ENCODE measurements at places on chromosomes 6 and 20.

DNA sequence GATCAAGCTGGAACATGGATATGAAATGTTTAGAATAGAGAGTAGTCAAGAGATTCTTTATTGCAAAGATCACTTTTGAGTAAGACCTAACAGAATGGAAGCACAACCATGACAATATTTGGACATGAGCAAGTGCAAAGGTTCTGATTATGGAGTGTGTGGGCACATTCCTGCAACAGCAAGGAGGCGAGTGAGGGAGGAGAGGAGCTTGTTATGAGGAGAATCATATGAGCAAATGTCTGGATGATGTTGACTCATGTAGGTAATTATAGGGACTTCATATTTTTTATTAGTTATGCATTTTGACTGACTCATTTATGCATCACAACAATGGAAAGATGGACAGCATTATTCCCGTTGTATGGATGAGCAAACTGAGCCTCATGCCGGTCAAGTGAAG lies 100.8 kb upstream of the SLC35B3 start:
- DNase-seq, result no peak

GRCh38 chr20:6703047-6703446 lies 64.4 kb upstream of the BMP2 start:
- DNase-seq, result no peak

GRCh38 chr6:150932996-150933395 lies 67.5 kb downstream of the MTHFD1L start:
- no peak for DNase-seq

GRCh38 chr20:9517297-9518162 lies 3.1 kb downstream of the LAMP5 start:
- no peak for DNase-seq

GRCh38 chr6:135329851-135330803 lies 149.0 kb downstream of the MYB start:
- DNase-seq, result no peak

- no peak for DNase-seq
These were observed 141.5 kb downstream of the ANKRD60 start for GRCh38 chr20:58086763-58087561.

GRCh38 chr6:39076623-39077535 lies 28.3 kb downstream of the GLP1R start:
- no peak for DNase-seq

DNA sequence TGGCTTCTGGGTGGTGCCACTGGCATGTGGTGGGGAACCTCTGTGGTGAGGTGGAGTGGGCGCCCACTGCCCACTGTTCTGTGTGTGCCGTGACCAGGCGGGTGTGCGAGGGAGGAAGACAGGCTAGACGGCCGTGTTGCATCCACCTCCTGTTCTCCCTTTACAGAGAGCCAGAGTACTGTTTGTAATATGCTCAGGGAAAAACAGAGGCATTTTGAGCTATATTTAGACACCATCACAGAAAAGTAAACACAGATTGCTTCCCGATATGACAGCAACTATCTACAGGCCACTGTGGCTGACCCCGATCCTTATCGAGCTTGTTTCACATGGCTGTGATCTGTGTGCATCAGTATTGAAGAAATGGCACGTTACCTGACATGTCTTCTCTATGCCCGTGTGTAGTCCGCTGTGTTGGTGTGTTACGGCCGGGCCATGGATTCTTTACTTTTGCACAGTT lies 45.6 kb downstream of the ARID1B start:
- DNase-seq, result no peak

DNA sequence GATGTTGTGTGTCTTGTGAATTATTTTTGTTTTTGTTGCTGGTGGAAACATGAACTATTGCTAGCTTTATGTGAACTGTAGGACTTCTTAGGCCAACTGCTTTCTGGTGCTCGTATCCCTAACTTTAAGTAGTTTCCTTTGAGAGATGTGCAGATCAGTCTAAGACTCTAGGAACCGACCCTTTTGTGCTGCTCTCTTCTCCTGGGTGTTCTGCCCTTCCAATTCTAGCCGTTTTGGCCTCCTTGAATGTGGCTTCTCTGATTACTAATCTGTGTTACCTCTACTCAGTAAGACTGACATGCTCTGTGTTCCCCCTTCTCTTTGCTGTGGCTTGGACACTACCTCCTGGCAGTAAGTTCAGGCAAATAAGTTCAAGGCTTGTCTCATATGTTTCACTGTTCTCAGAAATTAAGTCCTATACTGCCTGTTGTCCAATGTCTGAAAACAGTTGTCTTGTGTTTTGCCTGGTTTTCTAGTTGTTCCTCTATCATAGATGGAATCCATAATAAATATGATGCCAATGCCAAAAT lies 58.0 kb downstream of the FOXO3 start:
- no peak for DNase-seq

DNA sequence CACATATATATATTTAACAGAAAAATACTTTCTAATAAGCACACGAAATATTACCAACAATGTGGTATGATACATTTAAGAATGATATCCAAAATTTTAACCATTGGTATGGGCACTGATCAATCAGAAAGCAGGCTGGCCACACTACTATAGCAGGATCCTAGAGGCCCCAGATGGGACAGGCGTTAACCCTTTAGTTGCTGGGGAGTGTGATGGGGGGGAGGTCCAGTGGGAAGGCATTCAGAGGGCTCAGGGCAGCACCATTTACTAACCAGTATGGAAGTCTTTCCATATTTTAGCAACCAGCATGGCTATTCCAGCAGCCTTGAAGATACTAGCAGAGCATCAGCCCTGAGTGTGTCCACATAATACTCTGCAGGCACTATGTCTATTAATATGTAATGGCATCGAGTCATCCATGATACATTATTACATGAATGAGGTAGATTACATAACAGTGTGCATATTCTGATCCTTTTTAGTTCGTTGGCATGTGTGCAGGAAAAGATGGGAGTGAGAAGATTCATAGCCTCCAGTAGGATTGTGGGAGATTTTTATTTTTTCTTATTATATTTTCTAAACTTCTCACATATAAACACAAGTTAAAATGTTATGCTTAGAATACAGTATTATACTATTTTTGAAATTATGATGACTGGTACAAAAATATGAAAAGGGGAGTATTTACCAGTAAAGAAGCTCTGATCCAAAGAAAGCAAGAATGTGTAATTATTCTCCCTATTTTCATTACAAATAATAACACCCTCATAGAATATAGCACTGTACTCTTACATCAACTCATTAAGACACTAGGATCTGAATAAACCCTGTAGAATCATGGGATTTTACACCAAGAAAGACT lies 78.9 kb downstream of the FAM217A start:
- DNase-seq, result no peak

- no peak for DNase-seq
These were observed 36.4 kb downstream of the RIPOR3 start for GRCh38 chr20:50654904-50655303.
